Activated gamma-delta T cell treated with anti-CD3 and anti-CD28 coated beads, Interleukin-2, amount 50 U/mL, for 16 hours (primary cell): ENCODE measurements at places on chromosomes 3 and 15.

DNA sequence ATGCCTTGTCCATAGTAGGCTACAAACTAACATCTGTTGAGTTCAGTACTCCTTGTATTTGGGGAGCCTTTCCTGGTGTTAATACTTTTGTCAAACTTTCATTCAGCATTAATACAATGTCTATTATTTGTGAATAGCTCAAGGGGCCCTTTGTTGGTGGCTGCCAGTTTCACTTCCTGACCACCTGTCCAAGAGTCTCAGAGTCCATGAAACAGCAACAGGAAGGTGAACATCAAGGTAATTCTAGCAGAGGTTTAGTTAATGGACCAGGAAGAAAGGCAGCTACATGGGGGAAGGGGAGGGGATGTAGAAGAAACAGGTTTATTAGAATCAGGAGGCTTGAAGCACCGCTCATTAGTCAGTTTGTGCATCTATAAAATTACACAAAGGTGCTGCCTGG, 386.9 kb downstream of the PDCD6IP start:
- DNase-seq, result no peak

- no peak for DNase-seq
Measured at GRCh38 chr3:55746808-55747413, 259.8 kb upstream of the WNT5A start.

GRCh38 chr3:140448001-140448400, 229.9 kb upstream of the TRIM42 start:
- DNase-seq, result no peak

DNA sequence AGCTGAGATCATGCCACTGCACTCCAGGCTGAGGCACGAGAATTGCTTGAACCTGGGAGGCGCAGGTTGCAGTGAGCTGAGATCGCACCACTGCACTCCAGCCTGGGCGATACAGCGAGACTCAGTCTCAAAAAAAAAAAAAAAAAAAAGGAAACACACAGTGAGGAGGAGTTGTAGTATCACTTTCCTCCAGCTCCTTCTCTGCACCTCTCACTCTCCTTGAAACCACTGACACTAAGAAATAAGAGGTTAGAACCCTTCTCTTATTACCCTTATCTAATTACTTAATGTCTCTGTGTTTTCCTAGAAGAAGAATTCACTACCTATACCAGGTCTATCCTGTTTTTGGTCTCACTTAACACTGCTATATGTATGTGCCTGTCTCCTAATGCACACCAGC, 31.7 kb downstream of the RAB27A start:
- no peak for DNase-seq

- DNase-seq, result peak; percentile 17
Measured at GRCh38 chr3:32334675-32335074, 57.0 kb upstream of the CMTM7 start.

DNA sequence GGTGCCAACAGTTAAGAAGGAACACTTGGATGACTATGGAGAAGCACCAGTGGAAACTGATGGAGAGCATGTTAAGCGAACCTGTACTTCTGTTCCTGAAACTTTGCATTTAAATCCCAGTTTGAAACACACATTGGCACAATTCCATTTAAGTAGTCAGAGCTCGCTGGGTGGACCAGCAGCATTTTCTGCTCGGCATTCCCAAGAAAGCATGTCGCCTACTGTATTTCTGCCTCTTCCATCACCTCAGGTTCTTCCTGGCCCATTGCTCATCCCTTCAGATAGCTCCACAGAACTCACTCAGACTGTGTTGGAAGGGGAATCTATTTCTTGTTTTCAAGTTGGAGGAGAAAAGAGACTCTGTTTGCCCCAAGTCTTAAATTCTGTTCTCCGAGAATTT, 3.0 kb downstream of the SKIL start:
- DNase-seq, result no peak

DNA sequence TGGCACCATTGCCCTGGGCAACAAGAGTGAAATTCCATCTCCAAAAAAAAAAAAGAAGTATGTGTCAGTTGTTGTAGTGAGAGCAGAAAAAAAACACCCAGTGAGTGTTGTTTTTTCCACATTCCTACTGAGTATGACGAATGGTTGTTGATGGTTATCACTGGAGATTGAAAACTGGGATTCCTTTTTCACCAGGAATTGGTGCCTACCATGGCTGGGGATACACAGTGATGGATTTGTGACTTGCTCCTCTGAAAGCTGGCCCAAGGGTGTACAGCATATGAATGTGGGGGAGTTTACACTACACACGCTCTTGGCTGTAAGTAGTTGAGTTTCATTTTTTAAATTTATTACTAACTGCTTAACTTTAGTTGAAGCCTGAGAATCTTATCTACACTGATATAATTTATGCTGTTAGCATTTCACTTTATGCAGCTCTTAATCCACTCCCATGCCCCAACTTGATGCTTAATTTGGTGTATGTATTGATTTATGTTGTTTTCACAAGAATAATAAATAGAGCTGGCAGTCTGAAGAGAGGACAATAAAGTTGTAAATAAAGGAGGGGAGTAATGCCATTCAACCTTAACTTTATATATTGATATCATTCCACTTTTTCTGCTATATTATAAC, 56.0 kb upstream of the MME start:
- no peak for DNase-seq

DNA sequence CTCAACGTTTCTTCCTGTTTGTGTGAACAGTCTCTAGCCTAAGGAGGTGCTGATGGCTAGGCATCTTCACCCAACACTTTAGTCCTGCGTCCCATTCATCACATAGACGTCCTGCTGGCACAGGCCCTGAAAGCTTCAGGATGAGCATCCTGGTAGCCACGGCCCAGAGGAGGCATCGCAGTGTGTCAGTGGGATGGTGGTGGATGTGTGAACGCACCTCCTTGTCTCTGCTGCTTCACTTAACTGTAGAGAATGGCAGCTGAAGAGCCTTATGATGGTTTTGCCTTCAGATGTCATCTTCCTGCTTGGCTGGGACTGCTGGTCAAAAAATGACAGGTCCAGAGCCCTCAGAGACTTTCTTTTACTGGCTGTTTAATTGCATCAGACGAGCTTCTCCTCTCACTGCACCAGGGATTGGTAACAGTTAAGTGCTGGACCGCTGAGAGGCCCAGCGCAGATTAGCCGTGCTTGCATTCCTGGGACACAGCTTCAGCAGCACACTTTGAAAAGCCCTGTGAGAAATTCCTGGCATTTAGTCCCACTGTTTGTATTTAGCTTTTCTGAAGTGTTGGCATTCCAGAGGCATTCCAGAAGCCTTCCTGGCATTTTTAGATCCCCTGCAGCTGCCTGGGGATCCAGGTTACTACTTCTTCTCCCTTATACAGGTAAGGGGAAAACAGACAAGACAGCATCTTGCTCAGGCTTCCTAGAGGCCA, 132.4 kb upstream of the PLXNA1 start:
- no peak for DNase-seq

DNA sequence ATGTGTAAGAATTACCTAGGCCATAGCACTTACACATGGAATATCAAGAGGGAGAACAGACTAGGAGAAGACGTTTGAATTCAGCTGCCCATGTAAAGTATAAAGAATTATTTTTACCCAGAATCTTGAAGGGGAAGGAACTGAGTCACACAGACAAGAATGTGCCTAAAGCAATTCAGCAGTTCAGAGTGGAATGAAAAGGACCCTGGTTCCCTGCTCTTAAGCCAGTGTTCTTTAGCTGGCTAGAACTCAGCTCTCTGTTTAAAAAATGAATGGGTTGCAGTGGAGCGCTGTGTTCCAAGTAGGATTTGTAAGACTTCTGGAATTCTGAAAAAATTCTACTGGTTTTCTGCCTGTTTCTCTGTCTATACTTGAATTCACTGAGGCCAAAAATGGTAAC, 440.2 kb downstream of the LPP start:
- no peak for DNase-seq

GRCh38 chr15:86076468-86076867, 3.2 kb upstream of the AGBL1 start:
- no peak for DNase-seq

GRCh38 chr3:169060037-169060436, 603.5 kb downstream of the MECOM start:
- no peak for DNase-seq

GRCh38 chr3:24343084-24343783, 151.4 kb downstream of the THRB start:
- no peak for DNase-seq

DNA sequence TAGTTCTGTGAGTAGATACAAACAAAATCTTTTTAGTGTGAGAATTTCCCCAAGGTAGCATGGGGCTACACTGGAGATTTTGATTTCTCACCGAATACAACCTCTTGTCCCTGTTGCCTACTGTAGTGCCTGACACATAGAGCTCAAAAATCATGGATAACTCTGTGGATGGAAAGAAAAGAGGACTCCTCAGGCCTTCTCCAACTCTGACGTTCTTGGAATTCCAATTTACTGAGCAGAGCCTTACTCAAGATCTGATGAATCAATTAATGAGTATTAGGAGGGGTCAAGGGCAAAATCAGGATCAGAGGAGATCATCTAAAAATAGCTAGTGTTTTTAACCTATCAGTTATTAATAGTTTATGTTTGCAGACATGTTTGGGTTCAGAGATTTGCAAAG, 46.7 kb upstream of the PYDC2 start:
- no peak for DNase-seq

- DNase-seq, result no peak
Measured at GRCh38 chr3:120649830-120650233, 32.2 kb downstream of the HGD start.

GRCh38 chr3:104510131-104510849, 856.4 kb upstream of the ALCAM start:
- no peak for DNase-seq

- DNase-seq, result no peak
Measured at GRCh38 chr3:58272891-58273290, 33.2 kb upstream of the RPP14 start.

DNA sequence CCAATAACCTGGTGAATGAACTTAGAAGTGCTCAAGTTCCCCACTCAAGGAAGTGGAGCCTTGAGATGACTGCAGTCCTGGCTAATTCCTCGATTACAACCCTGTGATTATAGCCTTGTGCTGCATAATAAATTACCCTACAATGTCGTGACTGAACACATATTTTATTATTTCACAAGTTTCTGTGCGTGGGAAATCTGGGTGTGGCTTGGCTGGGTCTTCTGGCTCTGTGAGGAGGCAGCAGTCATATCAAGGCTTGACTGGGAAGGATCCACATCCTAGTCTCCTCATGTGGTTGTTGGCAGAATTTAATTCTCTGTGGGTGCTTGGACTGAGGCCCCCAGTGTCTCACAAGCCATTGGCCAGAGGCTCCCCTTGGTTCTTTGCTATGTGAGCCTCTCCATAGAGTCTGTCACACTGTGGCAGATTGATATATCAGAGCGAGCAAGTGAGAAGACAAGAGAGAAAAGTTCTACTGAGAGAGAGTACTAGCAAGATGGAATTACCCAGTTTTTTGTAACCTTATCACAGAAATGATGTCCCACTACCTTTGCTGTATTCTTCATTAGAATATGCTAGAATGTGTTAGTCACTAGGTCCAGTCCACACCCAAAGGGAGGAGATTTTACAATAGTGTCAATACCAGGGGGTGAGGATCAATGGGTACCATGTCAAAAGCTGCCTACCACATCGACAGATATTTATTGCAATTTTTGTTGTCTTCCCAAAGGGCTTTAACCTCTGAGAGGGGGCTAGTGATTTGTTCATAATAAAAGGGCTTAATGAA, 102.8 kb upstream of the TBC1D5 start:
- no peak for DNase-seq

DNA sequence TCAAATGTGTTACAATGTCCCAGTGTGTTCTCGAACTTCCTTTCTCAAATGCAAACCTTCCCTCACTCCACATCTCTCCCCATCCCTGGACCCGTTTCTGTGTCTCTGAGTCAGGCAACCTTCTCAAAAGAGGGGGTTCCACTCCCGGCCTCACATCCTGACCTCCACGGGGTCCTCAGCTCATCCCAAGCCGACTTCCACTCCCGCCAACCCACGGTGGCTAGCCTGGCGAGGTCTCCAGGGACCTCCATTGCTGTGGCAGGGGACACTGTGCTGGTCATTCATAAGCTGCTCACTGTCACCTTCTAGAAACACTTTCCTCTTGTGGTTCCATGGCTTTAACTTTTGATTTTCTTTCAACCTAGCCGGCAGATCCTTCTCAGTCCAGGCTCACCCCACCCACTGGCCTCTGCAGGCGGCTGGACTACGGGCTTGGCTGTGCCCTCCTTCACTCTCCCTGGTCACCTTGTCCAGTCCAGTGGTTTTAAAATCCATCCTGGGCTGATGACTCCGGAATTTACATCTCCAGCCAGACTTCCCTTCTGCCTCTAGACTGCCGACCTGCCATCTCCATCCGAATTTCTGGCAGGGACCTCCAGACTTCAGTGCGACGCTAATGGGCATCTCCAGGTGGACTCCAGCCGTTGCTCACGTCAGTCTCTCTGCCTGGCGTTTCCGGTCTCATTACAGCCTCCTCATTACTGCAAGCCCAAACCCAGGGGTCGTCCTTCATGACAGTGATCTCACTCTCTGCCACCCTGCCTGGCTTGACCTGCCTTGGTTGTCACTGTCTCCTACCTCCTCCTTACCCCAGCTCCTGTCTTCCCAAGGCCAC, 20.0 kb downstream of the ABTB1 start:
- DNase-seq, result no peak

DNA sequence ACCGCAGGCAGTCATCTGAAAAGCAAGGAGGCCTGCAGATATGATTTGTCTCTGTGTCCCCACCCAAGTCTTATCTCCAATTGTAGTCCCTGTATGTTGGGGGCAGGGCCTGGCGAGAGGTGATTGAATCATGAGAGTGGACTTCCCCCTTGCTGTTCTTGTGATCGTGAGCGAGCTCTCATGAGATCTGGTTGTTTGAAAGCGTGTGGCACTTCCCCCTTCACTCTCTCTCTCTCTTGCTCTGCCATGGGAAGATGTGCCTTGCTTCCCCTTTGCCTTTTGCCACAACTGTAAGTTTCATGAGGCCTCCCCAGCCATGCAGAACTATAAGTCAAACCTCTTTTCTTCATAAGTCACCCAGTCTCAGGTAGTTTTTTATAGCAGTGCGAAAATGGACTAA, 83.3 kb downstream of the TMCO5A start:
- no peak for DNase-seq

DNA sequence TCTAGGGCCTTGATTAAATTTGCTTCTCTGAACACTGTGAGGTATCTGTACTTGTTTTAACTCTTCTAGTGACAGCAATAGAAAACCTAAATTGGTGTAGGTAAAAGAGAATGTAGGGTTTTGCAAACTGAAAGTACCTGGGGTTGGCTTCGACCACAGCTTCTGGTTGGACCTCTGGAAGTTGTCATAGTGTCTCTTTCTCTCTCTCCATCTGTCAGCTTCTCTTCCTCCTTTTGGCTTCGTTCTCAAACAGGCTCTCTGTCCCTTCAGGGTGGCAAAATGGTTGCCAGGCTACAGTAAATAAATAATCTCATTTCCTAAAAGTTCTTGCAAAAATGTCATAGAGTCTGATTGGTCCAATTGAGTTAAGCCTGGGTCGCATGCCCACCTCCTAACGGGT, 149.3 kb upstream of the CTDSPL start:
- no peak for DNase-seq

- no peak for DNase-seq
Measured at GRCh38 chr3:125960066-125960424, 8.9 kb upstream of the ROPN1B start.

DNA sequence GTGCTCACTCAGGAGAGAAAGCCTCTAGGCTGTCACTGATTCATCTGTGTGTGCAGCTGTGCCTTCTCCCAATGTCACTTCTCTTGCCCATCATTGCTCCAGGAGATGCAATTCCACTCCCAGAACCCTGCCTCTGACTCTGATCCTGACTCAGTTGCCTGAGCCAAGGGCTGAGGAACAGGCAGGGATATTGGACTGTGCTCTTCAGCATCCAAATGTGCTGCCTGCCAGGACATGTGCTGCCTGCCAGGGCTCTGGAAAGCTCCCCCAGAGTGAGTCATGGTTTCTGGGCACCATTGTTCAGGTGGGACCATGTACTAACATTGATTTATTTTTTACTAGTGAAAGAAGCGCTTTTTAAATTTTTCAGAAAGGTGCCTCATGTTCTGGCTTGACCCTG, 71.0 kb downstream of the TRIM42 start:
- DNase-seq, result no peak
